T-helper 2 cell treated with Interferon-gamma antibody and Interleukin-4, amounts not matched to agents 100 ng/mL and 5 ng/mL, for 36 hours (primary cell): ENCODE measurements at places on chromosomes 6 and 20. TPM values are rescaled to one million over a fixed set of nuclear protein-coding genes. Genes with fewer than 3 reads are reported as not detected.

Gene MUCL3
- not detected in 2 replicates for total RNA-seq

Gene LHFPL5
- total RNA-seq = not detected in 2 replicates

Gene C6orf163
- total RNA-seq = 1.3 and 2.2 TPM in 2 replicates

Gene CNBD2
- total RNA-seq = 3.5 and 4.0 TPM in 2 replicates

Gene HSPA12B
- total RNA-seq = not detected in 2 replicates

Gene ASF1A
- 43.6 TPM in 2 replicates for total RNA-seq

Gene CCN5
- not detected in 2 replicates for total RNA-seq

Gene SRMS
- not detected in 2 replicates for total RNA-seq

Gene SUN5
- not detected in 2 replicates for total RNA-seq

Gene ENPP1
- 3.5 TPM in 2 replicates for total RNA-seq

Gene PNLDC1
- total RNA-seq = 0.50 and 0.93 TPM in 2 replicates

Gene RWDD2A
- total RNA-seq = 1.3 and 1.5 TPM in 2 replicates

Gene BPIFB2
- total RNA-seq = not detected in 2 replicates

Gene DNAH8
- total RNA-seq = 0.02 and 0.32 TPM in 2 replicates

Gene KIF25
- not detected in 2 replicates for total RNA-seq

Gene MEP1A
- not detected in 2 replicates for total RNA-seq

Gene OR2H1
- total RNA-seq = not detected in 2 replicates

Gene C20orf144
- 0.25 TPM in 1 of 2 replicates, not detected in the other for total RNA-seq

Gene MYCT1
- not detected in 2 replicates for total RNA-seq

Gene GCLC
- 34.7 and 37.4 TPM in 2 replicates for total RNA-seq

Gene STK4
- total RNA-seq = 175 and 179 TPM in 2 replicates

Gene SIM1
- 0.07 and 0.16 TPM in 2 replicates for total RNA-seq

Gene ID4
- total RNA-seq = not detected in 2 replicates

Gene AIF1
- 67.9 and 70.2 TPM in 2 replicates for total RNA-seq
